ENCODE measurements at places on chromosomes 1 and 21.

- no peak for DNase-seq
Observed at GRCh38 chr1:5646486-5647149, 345.6 kb downstream of the NPHP4 start.

GRCh38 chr1:40226192-40226591 lies 21.5 kb upstream of the TMCO2 start:
- no peak for DNase-seq

GRCh38 chr1:230215031-230215430 lies 148.0 kb downstream of the GALNT2 start:
- DNase-seq: no peak

GRCh38 chr1:238450976-238451375 lies 560.3 kb upstream of the ZP4 start:
- DNase-seq: no peak

All from DMS 273 treated with DMSO at 0.1 percent for 48 hours (cell line).